Hepatocyte (in vitro differentiated cells): ENCODE measurements at places on chromosomes 5 and 9.

- H3K27me3 ChIP-seq = no peaks in the 10 kb centered on the region
- H3K4me3 ChIP-seq = no peak overlapping the region
- DNase-seq = no peak
- no peak overlapping the region for H3K27ac ChIP-seq
- no peaks in the 10 kb centered on the region for H3K4me1 ChIP-seq
These were observed 36.8 kb downstream of the C9orf153 start for GRCh38 chr9:86222667-86223066.

GRCh38 chr9:114499528-114499927, 5.7 kb downstream of the WHRN start:
- H3K4me1 ChIP-seq = peaks cover 20% of the 10 kb centered on the region
- H3K36me3 ChIP-seq = no peaks in the 10 kb centered on the region
- no peak for DNase-seq
- no peak overlapping the region for H3K4me3 ChIP-seq

DNA sequence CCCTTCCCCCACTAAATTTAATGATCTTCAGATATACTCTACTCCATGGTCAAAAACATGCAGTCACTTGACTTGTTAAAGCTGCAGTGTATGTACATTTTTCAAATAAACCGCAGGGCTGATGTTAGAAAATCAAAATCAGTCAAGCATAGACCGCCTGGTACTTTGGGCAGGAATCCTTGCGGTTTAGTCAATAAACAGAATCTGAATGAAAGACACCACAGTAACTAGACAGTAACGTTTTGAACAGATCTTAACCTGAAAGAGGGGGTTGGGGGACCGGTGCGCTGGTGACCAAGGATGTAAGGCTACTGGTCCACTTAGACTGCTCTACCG, 188.8 kb downstream of the BNC2 start:
- DNase-seq = no peak
- peak overlapping the region; percentile 82 for H3K27ac ChIP-seq
- H3K27me3 ChIP-seq = no peaks in the 10 kb centered on the region
- H3K4me1 ChIP-seq = peaks cover 10% of the 10 kb centered on the region
- no peaks in the 10 kb centered on the region for H3K36me3 ChIP-seq

- H3K36me3 ChIP-seq = no peaks in the 10 kb centered on the region
- H3K4me3 ChIP-seq = no peak overlapping the region
- H3K27ac ChIP-seq = no peak overlapping the region
- no peaks in the 10 kb centered on the region for H3K27me3 ChIP-seq
- no peak for DNase-seq
- H3K4me1 ChIP-seq = no peaks in the 10 kb centered on the region
These were observed 192.9 kb upstream of the RAD23B start for GRCh38 chr9:107090218-107090617.

DNA sequence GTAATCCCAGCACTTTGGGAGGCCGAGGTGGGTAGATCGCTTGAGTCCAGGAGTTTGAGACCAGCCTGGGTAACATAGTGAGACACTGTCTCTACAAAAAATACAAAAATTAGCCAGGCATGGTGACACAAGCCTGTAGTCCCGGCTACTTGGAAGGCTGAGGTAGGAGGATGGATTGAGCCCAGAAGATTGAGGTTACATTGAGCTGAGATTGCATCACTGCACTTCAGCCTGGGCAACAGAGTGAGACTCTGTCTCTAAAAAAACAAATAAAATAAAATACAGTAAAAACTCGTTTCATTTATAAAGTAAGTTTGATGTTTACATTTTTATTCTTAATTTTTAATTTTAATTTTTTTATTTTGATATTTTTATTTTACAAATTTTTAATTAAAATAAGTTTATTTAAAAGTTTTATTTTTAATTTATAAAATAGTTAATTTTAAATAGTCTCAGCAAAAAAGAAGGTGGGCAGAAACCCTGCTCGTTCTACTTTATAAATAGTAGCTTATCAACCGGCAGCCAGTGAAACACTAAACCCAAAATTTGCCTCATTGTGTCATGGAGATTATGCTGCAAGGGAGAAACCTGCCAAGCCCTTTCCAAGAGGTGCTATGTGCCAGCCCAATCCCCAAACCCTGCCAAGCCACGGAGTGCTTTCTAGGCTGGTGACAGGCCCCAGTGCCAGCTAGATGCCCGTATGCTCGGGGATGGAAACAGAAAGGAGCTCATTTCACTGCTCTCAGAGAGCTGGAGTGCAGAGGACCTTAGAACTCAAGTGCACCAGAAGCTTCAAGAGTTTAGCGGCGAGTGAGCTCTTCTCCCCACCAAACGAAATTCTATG, 38.9 kb downstream of the SERINC5 start:
- no peaks in the 10 kb centered on the region for H3K27me3 ChIP-seq
- no peak overlapping the region for H3K27ac ChIP-seq
- H3K4me1 ChIP-seq = no peaks in the 10 kb centered on the region
- DNase-seq = no peak
- H3K36me3 ChIP-seq = no peaks in the 10 kb centered on the region
- H3K4me3 ChIP-seq = no peak overlapping the region

GRCh38 chr5:673161-673830, 19.9 kb downstream of the TPPP start:
- no peak overlapping the region for H3K27ac ChIP-seq
- no peak for DNase-seq
- H3K4me3 ChIP-seq = no peak overlapping the region
- H3K36me3 ChIP-seq = no peaks in the 10 kb centered on the region

DNA sequence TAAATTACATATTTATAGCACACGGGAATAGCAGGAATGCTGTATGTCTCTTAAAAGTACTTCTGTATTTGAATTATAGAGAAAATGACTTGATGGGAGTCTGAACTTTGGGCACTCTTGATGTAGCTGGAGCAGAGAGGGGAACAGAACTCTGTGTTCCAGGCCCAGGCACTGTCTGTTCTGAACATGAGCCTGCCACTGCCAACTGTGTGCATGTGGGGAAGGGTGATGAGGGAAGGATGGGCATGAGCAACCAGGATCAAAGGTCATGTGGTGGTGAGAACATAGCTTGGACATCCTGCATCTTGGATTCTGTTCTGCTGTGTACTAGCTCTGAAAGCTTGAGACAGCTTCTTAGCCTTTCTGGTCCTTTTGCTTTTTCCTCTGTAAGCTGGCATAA, 16.4 kb upstream of the ZBED3 start:
- no peak for DNase-seq
- no peaks in the 10 kb centered on the region for H3K27me3 ChIP-seq
- H3K4me1 ChIP-seq = no peaks in the 10 kb centered on the region
- no peak overlapping the region for H3K4me3 ChIP-seq

DNA sequence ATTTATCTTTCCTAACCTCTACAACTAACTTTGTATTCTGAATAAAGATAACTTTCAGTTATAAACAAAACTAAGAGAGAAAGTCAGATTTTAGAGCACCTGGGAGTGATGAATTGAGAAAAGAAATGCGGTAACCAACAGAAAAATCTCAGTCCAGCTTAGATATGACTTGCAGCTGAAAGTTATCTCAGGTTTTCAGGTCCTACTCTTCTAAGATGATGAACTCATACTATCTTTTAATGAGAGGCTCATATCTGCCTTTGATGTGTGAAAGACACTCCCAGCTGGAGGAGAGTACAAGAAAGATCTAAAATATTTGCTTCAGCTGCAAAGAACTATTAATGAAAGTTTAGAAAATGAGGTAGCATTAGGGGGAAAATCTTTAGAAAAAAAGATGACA, 190.5 kb downstream of the DENND1A start:
- peaks cover 15% of the 10 kb centered on the region for H3K4me1 ChIP-seq
- no peaks in the 10 kb centered on the region for H3K36me3 ChIP-seq
- H3K4me3 ChIP-seq = no peak overlapping the region
- no peak overlapping the region for H3K27ac ChIP-seq

DNA sequence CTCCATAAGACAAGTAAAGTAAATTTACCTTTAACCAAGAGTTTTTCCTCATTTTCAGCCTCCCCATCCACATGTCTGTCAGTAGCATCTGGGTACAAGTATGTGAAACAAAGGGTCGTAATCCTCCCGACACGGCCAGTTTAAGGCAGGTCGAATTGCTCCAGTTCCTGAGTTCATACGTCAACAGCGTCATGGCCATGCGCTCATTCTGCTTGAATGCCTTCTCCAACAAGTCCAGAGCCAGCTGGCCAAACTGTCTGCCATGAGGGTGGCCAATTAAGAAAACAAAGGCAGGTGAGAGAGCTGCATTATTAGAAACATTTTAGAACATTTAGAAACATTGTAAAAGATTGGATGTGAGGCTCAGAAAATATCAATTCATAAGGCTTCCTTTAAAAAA, 87.5 kb downstream of the TRPM6 start:
- H3K36me3 ChIP-seq = no peaks in the 10 kb centered on the region
- no peak overlapping the region for H3K4me3 ChIP-seq
- no peak for DNase-seq
- H3K27ac ChIP-seq = no peak overlapping the region
